ENCODE measurements at places on chromosomes 5 and 9.

DNA sequence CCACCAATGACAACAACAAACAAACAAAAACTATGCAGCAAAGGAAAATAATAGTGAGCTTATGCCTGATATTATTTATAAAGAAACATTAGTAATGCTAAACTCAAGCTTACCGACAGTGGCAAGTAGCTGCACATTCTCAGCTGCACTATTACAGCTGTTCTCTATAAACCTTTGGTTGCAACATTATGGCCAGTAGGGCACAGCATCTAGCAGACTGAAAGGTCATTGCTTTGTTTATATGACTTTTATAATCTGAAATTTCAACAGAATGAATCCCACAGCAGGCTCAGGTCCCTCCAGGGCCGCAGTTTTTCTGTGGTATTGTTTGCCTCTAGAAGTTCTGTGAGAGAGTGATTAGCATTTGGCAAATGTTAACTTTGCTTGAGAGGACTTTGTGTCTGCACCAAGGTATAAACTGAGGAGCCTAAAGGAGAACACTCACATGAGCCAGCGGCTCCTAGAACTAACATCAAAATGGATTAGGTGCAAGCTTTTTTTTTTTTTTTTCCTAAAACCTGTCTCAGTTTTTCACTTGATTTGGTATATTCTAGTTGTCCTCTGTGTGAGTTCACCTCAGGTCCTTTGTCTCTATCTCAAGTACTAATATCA is 58.3 kb downstream of the IZUMO3 start:
- no peak for DNase-seq

GRCh38 chr5:154962494-154962893 is 21.6 kb downstream of the MRPL22 start:
- no peak for DNase-seq

GRCh38 chr9:100640447-100641050 is 62.7 kb downstream of the CAVIN4 start:
- no peak for DNase-seq

- no peak for DNase-seq
These were observed 335.6 kb downstream of the ZNF608 start for GRCh38 chr5:124410539-124411488.

DNA sequence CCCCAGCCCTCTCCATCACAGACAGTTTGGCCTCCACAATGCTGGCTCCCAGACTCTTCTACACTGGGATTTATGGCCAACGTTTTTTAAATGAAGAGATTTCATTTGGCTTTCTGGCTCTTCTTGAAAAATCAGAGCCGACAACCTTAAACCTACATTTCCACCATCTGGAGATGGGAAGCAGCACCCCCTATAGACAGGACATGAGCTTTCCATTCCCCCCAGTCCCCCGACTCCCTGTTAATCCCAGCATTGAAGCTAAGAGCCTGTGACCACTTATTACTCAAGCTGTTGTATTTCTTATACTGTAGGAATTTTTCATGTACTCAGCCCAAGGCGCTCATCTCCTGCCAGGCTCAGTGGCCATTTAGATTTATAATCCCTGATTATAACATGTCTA is 34.0 kb upstream of the AFAP1L1 start:
- DNase-seq: no peak

- DNase-seq: no peak
These were observed 49.5 kb downstream of the CWC27 start for GRCh38 chr5:64818245-64818644.

- no peak for DNase-seq
These were observed 22.2 kb upstream of the RASA1 start for GRCh38 chr5:87245451-87245850.

DNA sequence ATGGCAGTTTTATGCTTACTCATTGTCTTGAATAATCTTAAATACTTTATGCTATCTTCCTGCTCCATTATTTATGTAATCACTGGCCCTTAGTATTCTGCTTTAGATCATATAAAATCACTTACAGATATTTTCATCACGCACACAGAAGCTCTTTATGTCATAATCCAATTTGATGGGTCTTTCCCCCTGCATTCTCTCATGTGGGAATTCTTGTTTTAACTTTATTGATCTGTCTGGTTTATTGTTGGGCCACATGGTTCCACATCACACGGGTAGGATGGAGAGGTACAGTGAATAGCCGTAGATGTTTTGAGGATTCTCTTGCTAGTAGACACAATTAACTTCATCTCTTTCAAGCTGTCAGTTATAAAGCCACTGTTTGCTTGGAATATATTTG is 27.0 kb downstream of the PLPPR1 start:
- no peak for DNase-seq

GRCh38 chr9:113578279-113578865 is 114.8 kb downstream of the RGS3 start:
- no peak for DNase-seq

DNA sequence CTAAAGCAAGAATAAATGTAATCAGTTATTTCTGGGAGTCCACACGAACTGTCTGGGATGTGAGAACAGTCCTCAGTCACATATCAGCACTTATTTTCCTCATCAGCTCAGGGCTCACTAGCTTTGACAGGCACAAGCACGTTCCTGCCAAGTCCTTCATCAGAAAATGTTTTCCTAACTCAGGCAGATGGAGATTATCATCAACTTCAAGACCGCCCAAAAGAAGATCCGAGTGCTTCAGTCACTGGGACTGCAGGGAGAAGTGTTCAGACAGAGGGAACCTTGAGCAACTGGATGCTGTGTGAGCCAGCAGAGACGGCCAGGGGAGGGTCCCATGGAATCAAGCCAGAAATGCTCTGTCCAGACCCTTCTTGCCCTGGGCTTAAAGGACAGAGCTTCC is 189.4 kb downstream of the NXNL2 start:
- DNase-seq: no peak

DNA sequence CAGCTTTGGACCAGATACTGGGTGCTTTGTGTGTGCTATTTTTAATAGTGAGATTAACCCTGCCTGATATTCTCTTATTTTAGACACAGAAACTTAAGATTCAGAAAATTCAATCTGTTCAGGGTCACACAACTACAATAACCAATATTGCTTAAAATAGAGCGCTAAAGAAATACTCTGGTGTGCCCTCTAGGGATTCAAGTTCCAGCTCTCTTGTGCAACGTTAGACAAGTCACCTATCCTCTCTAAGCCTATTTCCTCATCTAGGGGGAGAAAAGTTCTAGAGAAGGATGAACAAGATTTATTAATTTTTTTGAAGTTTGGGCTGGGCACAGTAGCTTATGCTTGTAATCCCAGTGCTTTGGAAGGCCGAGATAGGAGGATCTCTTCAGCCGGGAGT is 2.1 kb upstream of the SCAI start:
- DNase-seq: no peak

Data from T-helper 2 cell (primary cell).